Stimulated activated CD8-positive, alpha-beta memory T cell treated with anti-CD3 and anti-CD28 coated beads, Interleukin-2, amount 100 ng/mL, for 1 hour (primary cell): ENCODE measurements at places on chromosomes 2 and 18.

- DNase-seq: no peak
Measured at GRCh38 chr2:65075176-65075575, 19.0 kb downstream of the CEP68 start.

- DNase-seq: no peak
Measured at GRCh38 chr2:10347562-10347948, 44.9 kb downstream of the HPCAL1 start.

DNA sequence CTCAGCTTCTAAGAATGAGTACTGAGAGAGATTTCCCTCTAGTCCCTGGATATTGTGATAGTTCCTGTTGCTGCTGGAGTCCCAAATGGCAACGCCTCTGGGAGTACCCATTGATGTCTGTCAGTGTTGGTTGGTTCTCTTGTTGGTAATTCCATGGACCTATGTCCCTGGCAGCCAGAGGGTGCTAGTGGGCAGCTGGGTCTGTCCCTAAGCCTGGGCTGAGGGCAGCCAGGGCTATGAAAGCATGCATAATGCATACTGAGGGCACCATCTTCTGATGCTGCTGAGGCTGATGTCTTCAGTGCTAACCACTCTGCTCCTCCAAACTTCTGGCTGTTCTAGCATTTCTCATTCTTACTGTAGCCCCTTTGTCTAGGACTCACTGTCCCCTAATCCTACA lies 35.9 kb downstream of the NABP1 start:
- DNase-seq: no peak

- no peak for DNase-seq
Measured at GRCh38 chr18:58581265-58581664, 47.6 kb downstream of the ALPK2 start.

DNA sequence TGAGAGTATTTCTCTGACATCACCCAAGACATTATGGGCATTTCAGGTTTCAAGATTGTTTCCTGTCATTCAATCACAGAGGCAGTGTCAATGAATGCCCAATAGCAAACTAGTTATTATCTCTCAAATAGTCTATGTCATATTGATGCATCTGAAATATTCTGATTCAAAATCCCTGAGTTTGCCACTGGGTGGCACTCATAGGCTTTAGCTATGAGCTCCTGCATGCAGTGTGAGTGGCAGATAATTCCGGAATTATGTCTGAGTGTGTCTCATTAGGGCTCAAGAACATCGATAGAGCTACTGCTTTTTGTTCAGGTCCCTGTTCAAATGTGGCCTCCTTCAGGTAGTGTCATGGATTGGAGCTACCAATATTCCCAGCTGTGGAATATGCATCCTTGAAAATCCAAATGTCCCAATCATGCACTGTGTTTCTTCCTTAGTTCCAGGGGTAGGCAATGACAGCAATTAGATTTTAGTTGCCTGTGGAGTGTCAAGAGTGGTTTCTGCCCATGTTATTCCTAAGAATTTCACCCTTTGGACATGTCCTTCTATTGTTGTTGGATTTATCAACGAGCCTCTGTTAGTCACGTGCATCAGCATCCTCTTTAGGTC lies 7.8 kb upstream of the OR6B3 start:
- peak; percentile 2 for DNase-seq

- no peak for DNase-seq
Measured at GRCh38 chr2:210617732-210618330, 61.4 kb downstream of the CPS1 start.

GRCh38 chr18:24731981-24732380 lies 271.5 kb downstream of the HRH4 start:
- no peak for DNase-seq

DNA sequence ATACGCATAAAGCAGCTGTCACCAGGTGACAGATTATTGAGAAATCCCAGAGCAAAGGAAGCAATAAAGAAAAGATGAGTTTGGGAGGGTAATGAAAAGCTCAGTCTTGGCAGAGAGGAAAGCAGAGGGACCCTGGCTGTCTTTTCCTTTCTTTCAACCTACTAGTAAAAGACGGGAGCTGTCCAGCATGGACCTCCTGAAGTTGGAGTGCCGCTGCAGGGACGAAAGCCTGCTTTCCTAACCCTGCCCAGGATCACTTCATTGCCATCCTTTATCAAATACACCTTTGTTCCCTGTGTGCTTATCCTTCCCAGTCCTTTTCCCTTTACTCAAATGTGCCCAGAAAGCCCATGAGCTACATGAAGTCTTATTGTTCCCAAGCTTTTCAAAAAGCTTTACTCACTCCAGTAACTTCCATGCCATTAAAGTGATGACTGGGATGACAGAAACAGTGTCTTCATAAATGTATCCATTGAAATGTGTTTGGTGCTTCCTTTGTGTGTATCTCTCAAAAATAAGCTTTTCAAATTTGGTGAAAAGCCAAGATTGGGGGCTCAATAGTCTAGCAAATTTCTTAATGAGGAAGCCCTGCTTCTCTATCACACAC lies 3.7 kb upstream of the SPR start:
- DNase-seq: no peak

DNA sequence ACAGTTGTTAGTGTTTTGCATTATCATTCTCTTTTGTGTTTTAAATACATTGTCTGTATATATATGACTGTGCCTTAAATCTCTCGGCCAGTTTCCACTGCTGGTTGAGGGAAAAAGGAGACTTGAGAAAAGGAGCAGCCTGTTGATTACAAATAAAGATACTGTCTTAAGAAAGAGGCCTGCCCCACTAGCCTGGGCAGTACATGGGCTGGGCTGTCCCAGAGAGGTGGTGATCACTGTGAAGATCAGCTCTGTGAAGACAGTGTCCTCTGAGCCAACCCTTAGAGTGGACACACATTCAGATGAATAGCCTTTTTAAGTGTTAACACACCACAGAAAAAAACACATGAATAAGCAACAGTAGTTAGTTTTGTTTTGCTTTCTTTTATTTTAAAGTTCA lies 10.0 kb upstream of the OTX1 start:
- DNase-seq: no peak

DNA sequence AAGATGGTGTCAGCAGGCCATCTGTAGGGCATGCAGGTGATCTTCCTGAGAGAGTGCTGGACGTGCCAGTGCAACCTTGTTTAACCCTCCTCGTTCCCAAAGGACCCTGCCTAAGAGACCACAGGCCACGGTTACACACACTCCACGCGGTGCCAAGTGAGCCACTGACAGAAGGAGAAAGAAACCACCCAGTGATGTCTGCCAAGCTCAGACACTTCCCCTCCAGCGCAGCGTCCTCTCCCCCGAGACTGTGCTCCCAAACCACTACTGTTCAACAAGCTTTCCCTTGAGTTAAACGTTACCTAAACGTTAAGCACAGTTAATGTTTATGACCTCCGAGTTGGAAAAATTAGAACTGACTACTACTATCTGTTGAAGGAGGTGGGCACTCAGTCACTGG lies 119.1 kb upstream of the NCK2 start:
- no peak for DNase-seq

DNA sequence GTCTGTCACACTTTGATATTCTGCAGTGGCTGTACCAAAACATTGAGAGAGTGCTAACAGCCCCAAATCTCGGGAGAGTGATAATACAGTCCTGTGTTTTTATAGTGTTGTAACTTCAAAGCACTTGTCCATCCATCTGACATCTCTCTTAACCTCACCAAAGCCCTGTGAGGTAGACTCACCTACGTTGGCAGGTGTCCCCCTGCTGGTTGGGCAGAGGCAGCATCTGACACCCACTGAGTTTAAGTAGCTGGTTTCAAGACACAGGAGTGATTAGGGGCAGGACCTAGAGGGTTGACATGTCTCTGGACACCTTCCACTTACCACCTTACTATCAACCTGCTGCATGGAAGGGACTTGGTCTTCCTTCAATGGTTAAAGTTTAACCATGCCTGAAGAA lies 22.9 kb downstream of the COLEC12 start:
- DNase-seq: no peak

GRCh38 chr2:235719146-235719942 lies 225.5 kb downstream of the AGAP1 start:
- no peak for DNase-seq

GRCh38 chr2:222730366-222730999 lies 59.0 kb downstream of the MOGAT1 start:
- no peak for DNase-seq

GRCh38 chr2:40955042-40955441 lies 503.2 kb upstream of the SLC8A1 start:
- no peak for DNase-seq

GRCh38 chr2:156901373-156902031 lies 356.0 kb upstream of the GALNT5 start:
- no peak for DNase-seq

DNA sequence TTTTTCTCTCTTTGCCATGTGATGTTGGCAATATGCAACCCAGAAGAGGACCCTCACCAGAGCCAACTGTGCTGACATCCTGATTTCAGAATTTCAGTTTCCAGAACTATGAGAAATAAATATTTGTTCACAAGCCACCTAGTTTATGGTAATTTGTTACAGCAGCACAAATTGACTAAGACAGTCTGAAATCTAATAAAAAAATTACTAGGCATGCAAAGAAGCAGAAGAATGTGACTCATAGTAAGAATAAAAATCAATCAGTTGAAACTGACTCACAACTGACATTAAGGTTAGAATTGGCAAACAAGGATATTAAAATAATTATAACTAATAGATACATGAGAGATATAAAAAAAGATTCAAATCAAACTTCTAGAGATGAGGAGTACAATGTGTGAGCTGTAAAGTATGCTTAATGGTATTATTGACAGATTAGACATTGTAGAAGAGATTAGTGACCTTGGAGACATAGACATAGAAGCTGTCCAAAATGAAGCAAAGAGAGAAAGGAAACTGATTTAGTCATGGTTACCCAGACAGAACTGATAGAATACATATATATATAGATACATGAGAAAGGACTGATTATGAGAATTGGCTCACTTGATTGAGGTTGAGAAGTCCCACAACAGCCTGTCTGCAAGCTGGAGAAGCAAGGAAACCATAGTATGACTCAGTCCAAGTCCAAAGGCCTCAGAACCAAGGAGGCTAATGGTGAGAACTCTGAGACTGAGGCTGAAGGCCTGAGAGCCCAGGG lies 27.8 kb upstream of the TTC39C start:
- no peak for DNase-seq

DNA sequence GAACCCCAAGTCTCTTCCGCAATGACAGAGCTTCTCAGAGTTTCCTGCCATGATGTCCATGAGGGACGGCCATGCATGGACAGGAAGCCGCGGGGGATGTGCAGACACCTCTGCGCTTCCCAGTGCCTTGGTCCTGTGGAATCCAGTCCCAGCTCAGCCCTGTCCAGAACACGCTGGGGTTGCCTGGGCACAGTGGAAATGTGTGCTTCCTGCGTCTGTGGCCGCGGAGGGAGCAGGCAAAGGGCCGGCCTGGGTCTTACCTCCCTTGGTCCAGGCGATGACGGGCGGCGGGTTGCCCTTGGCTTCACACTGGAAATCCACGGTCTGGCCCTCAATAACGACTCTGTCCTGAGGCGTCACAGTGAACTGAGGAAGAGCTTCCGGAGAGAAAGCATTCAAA lies 79.6 kb downstream of the PXDN start:
- no peak for DNase-seq

GRCh38 chr2:151085181-151085611 lies 176.5 kb downstream of the RBM43 start:
- DNase-seq: no peak

GRCh38 chr2:136393514-136393913 lies 275.6 kb upstream of the CXCR4 start:
- DNase-seq: no peak

DNA sequence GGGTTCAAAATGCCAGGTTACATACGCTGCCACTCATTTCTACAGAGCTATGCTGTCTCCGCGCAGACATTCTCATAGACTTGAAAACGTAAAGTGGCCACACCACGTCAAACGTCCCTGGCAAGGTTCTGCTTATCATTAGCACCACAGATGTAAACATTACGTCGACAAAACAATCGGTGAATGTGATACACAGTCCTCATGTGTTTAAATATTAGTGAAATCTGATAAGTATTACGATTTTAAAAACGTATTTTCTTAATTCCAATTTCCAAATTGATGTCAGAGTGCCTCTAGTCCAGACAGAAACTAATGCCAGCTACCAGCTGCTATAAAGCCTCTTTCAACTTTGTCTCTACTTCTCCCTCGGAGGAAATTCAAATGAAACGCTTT lies 1.2 kb downstream of the STK17B start:
- DNase-seq: no peak

GRCh38 chr2:24107-24506 lies 22.2 kb downstream of the FAM110C start:
- DNase-seq: no peak

DNA sequence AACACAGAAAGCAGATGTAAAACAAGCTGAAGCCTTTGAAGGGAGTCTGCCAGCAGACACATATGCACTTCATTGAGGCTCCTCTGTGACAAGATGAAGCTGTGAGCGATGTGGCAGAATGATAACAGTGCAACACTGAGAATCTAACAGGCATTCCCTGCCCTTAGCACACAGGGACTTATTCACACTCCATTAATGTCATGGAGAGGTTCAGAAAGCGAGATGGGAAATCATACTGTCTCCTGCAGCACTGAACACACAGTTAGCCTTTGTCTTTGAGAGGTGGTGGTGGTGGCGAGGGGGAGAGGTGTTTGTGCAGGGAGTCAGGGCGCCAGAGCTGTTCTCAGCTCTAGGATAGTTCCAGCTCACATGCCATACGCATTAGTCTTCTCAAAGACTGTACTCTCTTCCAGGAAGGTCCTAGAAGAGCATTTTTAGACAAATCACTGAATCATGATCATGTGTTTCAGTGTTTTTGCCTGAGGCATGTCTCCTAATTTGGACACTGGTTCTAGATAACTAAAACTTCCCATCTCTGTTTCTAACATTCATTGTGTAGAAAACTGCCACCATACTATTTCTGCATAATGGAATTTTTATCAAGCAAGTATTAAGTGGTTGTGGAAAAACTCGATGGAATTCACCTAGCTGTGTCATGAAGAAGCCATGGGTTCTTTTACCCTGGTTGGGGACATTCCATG lies 93.5 kb upstream of the ITGB6 start:
- DNase-seq: no peak

DNA sequence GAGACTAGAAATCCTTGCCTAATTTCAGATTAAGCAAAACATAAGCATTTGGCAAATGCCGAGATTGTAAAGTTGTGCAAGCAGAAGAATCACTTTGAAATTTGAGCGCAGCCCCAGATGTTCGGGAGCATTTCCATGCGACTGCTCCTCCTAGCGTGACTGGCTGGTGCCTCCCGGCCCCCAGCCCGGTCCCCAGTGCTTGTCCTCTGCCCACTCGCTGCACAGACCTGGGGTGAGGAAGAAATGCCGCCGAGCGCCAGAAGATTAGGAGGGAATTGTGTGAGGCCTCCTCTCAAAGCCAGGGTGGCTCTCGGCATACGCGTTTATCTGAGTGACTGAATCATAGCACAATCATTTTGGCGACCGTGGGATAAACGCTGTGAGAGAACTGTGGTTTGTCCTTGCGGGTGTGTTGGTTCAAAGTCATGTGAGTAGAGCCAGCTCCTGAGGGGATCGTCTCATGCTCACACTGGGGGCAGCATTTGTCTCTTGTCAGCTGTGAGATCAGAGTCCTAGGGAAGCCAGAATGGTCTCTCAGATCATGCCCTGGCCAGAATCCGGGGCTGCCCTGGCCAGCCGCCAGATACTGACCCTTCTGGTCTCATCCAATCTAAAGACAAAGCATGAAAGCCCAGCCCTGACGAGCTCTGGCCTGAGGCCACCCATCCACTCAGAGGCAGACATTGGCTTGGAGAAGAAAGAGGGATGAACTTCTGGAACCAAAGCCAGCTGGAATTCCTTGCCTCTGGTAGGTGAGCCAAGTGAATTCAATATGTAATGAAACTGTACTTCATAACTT lies 189.3 kb downstream of the SH3RF3 start:
- no peak for DNase-seq
